ENCODE measurements at places on chromosomes 2 and 18. TPM values are rescaled to one million over a fixed set of nuclear protein-coding genes. Genes with fewer than 3 reads are reported as not detected.

Gene ARHGEF4
- polyA plus RNA-seq = 1.7 TPM

Gene SPATA3
- polyA plus RNA-seq = not detected

Gene CNGA3
- polyA plus RNA-seq = not detected

- H3K4me3 ChIP-seq = no peak overlapping the region
- H3K27ac ChIP-seq = no peak overlapping the region
- no peaks in the 10 kb centered on the region for H3K36me3 ChIP-seq
- DNase-seq = no peak
- no peaks in the 10 kb centered on the region for H3K27me3 ChIP-seq
- no peaks in the 10 kb centered on the region for H3K4me1 ChIP-seq
Observed at GRCh38 chr2:128640845-128641360, 322.2 kb upstream of the HS6ST1 start.

DNA sequence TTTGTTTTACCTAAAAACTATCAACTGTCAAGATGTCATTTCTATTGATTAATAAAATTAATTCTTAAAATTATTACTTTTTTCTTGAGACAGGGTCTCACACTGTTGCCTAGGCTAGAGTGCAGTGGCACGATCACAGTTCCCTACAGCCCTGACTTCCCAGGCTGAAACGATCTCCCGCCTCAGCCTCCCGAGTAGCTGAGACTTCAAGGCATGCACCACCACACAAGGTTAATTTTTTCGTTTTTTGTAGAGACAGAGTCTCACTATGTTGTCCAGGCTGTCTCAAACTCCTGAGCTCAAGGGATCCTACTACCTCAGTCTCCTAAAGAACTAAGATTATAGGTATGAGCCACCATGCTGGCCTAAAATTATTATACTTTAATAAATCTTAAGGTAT lies 18.7 kb downstream of the HNRNPLL start:
- H3K4me3 ChIP-seq = no peak overlapping the region
- H3K27ac ChIP-seq = no peak overlapping the region
- H3K4me1 ChIP-seq = peaks cover 5% of the 10 kb centered on the region

DNA sequence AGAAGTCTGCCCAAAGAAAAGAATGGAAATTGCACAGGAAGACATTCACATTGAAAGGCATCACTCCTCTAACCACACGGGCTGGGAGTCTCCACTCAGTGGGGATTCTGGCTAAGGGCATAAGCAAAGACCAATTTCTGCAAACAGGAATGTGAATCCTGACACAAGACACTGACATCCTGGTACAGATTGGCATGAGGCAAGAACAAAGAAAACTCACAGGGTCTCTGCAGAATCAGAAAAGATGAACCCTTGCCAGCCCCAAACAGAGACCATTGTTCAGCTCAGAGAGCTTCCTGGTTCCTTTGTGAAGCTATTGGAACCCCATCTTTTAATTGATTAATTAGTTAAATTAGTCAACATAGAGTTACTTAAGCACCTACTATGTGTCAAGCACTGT lies 82.3 kb downstream of the UPP2 start:
- no peak overlapping the region for H3K4me3 ChIP-seq
- H3K36me3 ChIP-seq = no peaks in the 10 kb centered on the region
- H3K27me3 ChIP-seq = no peaks in the 10 kb centered on the region
- no peak for DNase-seq

GRCh38 chr2:158922601-158923000 lies 45.8 kb upstream of the TANC1 start:
- no peaks in the 10 kb centered on the region for H3K27me3 ChIP-seq
- no peak for DNase-seq
- H3K36me3 ChIP-seq = no peaks in the 10 kb centered on the region
- H3K4me1 ChIP-seq = no peaks in the 10 kb centered on the region
- no peak overlapping the region for H3K27ac ChIP-seq

GRCh38 chr2:204669382-204669781 lies 124.1 kb downstream of the PARD3B start:
- no peak overlapping the region for H3K27ac ChIP-seq
- H3K4me3 ChIP-seq = no peak overlapping the region
- no peak for DNase-seq
- no peaks in the 10 kb centered on the region for H3K27me3 ChIP-seq
- no peaks in the 10 kb centered on the region for H3K36me3 ChIP-seq
- H3K4me1 ChIP-seq = no peaks in the 10 kb centered on the region
